Stimulated activated CD4-positive, alpha-beta T cell treated with anti-CD3 and anti-CD28 coated beads, Interleukin-4, amount 100 ng/mL, for 4 hours (primary cell): ENCODE measurements at places on chromosomes 1 and 21.

GRCh38 chr1:13929313-13929712 is 229.3 kb downstream of the PRDM2 start:
- DNase-seq, result no peak

DNA sequence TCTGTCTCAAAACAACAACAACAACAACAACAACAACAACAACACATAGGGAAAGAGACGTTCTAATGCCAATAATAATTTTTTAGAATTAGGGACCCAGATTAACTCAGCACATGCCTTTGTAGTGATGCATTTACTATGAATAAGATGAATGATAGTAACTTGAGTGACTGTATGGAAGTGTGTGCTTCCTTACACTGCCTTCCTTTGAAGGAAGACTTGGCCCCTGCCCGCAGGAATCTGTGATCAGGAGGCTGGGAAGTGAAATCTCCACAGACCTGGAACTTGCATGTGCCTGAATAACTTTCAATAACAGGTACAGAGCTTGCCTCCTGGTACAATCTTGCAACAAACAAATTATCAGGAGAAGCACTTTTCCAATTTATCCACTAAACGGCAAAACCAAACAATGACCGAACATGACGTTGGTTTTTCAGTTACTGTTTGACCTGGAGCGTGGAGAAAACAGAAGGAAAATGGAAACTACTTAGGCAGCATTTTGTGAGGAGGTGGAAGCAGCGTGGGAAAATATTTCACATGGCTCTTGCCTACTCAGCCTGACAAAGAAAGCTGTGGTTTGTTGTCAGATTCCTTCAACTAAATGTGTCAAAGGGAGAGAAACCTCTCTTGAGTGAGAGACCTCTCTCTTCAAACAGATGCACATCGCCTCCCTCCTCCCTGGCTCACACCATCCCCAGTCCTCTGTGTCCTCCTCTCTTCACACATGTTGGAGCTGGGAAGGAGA is 10.1 kb upstream of the ABCA4 start:
- DNase-seq, result no peak

DNA sequence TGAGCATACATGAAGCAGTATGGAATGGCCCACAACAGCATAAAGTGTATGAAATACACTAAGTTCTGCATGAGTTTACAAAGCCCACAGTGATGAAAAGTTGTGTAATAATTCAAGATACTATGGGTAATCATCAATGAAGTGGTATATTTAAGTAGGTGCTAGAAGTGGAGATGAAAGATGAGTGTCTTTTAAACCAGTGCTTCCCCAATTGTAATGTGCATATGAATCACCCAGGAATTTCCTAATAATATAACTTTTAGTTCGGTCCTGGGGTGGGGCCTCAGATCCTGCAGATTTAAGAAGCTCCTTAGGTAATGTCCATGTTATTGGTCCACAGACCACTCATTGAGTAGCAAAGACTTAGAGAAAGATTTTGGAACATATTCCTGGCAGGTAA is 184.9 kb downstream of the DUSP10 start:
- DNase-seq, result no peak

DNA sequence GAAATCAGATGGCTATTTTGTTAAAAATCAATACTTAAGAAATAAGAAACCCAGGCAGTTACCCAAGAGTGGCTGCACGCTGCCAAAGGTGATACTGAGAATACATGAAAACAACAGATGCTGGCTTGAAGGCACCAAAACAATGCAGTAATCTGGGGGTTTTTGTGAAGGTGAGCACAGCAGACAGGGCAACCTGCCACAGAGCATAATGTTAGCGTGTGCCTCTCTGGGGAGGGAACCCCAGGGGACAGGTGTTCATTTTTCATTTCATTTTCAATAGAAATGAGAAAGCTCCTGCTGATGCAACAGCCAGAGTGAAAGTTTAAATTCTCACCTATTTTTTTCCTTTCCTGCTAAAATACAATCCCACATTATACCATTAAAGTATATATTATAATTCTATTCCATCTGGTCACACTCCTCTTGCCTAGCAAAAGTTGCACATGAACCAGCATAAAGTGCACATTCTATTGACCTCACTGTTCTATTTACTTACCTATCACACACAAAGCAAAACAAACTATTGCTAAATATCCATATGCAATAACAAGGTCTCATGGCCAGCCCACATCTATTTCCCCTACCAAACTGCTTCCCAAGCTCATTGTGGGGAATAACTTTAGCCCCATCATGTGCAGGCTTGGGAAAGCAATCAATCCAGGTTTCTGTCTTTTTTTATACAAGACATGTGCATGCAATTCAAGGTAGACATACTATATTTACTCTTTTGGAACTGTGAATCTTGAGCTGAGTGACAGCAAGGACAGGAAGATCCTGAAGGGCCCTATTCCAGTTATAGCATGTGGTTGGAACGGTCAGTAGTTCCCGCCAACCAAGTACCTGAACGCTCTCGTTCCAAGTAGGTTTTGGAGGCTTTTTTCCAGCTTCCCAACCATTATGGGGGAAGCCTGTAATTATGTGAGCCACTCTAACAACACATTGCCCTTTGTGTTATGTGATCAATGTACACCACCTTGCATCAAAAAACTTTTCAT is 173.6 kb downstream of the RERE start:
- no peak for DNase-seq

- no peak for DNase-seq
Observed at GRCh38 chr1:229119876-229120275, 151.0 kb upstream of the RAB4A start.

DNA sequence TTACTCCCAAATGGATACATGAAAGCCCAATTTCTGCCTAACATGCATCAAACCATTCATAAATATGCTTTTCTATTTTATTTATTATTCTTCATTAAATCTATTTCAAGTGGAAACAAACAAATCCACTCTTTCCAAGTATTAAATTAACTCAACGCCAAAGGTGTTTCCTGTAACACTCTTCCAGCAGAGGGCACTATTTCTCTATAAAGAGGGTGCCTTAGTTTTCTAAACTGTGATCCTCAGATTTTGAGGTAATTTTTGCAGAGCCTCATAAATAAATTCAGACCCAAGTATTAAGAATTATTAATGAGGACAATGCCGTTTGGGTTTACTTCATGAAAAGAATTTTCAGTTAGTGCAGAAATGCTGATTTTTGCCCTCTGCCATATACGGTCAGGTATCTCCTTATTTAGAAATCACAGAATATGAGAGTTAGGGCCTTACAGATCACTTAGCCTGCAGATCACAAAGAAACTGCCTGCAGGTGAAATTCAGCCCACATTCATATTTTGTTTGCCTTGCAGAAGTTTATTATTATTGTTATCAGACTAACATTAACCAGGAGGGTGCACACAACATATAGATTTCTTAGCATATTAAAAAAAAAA is 40.1 kb upstream of the MYSM1 start:
- DNase-seq, result no peak

GRCh38 chr1:231721436-231721835 is 94.8 kb downstream of the DISC1 start:
- DNase-seq, result no peak

DNA sequence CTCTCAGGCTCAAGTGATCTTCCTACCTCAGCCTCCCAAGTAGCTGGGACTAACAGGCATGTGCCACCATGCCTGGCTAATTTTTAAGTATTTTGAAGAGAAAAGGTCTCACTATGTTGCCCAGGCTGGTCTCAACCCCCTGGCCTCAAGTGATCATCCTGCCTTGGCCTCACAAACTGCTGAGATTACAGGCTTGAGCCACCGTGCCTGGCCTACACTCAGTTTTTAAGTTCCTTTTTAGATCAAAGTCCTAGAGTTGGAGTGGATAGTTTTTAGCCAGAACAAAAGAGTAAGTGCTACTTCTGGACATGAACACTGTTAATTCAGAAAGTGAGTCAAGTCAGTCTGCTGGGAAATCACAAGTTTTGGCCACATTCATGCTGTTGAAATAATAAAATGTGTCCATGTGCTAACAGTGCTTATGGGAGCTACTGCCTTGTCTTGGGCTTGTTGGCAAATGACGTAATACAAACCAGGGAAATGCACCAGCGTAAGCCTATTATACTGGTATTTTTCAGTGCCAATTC is 84.2 kb downstream of the NDUFS5 start:
- DNase-seq, result no peak

- DNase-seq, result no peak
Observed at GRCh38 chr1:231027136-231027925, 12.7 kb downstream of the FAM89A start.

DNA sequence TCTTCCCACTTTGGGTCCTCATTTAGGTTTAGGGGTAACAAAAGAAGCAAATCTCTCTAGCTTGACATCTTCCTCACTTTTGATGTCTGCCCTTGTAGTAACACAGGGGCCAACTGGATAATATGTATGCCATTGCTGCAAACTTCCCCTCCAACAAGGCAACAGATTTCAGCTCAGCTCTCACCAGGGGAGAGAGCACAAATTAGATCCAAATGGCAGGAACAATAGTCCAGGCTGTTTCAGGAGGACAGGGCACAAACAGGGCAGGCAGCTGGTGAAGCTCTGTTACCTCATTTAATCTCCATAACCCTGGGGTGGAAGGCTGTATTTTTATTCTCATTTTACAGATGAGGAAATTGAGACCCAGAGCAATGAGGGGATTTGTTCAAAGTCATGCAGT is 4.3 kb upstream of the PIK3R3 start:
- DNase-seq, result no peak

GRCh38 chr1:181028196-181028595 is 5.5 kb upstream of the STX6 start:
- no peak for DNase-seq

- no peak for DNase-seq
Observed at GRCh38 chr1:40876891-40877290, 14.7 kb upstream of the CITED4 start.

- no peak for DNase-seq
Observed at GRCh38 chr1:184664042-184664660, 90.5 kb downstream of the EDEM3 start.

GRCh38 chr1:153262462-153263157 is 3.1 kb downstream of the LORICRIN start:
- DNase-seq, result no peak

DNA sequence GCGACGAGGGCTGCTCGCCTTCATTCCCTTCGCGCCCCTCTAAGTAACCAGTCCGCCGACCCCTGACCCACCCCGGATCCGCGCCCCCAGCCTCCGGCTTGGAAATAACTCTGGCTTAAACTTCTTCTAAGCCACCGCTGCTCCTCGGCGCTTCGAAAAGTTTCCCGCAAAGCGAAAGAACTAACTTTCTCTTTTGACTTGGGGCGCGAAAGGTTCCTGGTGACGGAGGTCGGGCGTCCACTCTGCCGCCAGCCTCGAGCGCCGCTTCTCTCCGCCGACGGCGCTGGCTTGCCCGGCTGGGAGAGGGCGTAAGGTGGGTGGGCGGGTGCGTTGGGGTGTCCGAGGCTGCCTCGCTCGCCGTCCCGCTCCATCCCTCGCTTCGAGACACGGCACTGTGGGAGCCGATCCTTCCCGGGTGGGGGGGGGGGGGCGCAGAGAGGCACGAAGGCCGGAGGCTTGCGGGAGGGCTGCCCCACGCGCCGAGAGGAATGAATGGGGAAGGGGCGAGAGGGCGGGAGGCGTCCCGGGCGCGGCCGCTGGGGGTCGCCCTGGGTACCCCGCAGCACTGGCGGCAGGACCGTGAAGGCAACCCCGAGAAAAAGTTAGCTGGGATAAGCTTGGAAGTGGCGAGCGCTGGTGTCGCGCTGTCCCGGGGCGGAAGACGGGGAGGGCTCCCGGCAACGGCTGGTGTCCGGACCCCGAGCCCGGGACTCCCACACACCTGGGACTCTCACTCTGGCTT is 569 bp downstream of the ATF3 start:
- peak; percentile 45 for DNase-seq

GRCh38 chr1:207579436-207579799 is 65.5 kb upstream of the CR1L start:
- no peak for DNase-seq

- DNase-seq, result no peak
Observed at GRCh38 chr1:182279724-182280503, 111.7 kb downstream of the GLUL start.

GRCh38 chr21:42739061-42739931 is 85.9 kb downstream of the PDE9A start:
- DNase-seq, result no peak

- no peak for DNase-seq
Observed at GRCh38 chr21:45411810-45412206, 6.8 kb downstream of the COL18A1 start.

- DNase-seq, result no peak
Observed at GRCh38 chr1:167488786-167489185, 29.5 kb downstream of the CD247 start.

DNA sequence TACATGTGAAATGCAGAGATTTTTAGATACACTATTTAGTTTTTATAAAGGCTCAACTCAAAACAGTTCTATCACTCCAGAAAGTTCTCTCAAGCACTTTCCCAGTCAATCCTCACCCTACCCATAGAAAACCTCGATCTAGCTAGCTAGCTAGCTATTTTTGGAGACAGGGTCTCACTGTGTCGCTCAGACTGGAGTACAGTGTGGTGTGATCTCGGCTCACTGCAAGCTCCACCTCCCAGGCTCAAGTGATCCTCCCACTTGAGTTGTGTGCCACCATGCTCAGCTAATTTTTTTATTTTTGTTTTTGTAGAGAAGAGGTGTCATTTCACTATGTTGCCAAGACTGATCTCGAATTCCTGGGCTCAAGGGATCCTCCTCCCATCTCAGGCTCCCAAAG is 236.9 kb downstream of the RERE start:
- DNase-seq, result no peak

- DNase-seq, result no peak
Observed at GRCh38 chr1:101175886-101176285, 60.9 kb upstream of the S1PR1 start.

DNA sequence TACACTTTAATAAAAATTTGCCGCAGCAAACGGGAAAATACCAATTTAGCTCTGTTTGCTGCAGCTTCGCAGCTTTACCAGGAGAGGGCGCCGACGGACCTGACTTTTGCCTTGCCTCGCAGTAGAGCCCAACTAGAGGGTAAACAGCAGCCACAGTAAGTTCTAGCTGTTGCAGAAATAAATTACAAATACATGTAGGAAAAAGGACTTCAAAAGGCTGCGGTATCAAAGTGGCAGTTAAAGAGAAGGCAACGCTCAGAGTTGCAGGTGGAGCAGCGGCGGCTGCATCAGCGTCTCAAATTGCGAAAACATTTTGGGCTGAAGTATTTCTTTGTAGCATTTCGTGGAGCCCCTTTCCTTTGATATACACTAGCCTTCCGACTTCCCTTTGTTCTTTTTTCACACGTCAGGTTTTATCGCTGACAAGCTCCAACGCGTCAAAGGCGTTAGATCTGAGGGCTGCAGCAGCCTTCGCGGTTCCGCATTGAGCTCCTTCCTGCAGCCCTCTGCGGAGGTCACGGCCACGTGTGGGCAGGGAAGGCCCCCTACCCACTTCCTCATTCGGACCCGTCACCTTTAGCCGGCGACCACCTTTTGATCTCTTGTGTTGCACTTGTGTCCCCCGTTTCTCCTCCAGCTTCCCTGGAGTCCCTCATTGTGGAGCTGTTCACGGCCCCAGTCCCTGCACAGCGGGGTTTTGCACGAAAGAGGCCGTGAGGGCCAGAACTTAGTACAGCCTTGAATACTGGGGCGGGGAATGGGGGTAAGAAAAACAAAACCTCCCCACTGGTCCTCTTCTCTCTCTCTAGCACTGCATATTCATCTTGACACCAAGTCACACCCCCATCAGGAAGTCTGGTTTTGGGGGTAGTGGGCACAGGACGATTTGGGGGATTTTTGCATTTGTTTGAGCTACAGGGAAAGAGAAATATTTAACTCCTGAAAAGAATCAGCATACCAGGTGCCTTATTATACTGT is 72.8 kb downstream of the S1PR1 start:
- peak; percentile 61 for DNase-seq

- no peak for DNase-seq
Observed at GRCh38 chr1:85451236-85451830, 13.6 kb downstream of the DDAH1 start.
